Fibroblast of mammary gland (primary cell): ENCODE measurements at places on chromosomes 3 and 15.

- DNase-seq, result peak; percentile 61
These were observed 21.3 kb upstream of the DAPK2 start for GRCh38 chr15:64067564-64068030.

GRCh38 chr3:86800116-86800515, 190.8 kb downstream of the VGLL3 start:
- no peak for DNase-seq

GRCh38 chr3:195080571-195081151, 190.3 kb downstream of the XXYLT1 start:
- no peak for DNase-seq

- DNase-seq, result no peak
These were observed 21.8 kb upstream of the PROK2 start for GRCh38 chr3:71806736-71807135.

DNA sequence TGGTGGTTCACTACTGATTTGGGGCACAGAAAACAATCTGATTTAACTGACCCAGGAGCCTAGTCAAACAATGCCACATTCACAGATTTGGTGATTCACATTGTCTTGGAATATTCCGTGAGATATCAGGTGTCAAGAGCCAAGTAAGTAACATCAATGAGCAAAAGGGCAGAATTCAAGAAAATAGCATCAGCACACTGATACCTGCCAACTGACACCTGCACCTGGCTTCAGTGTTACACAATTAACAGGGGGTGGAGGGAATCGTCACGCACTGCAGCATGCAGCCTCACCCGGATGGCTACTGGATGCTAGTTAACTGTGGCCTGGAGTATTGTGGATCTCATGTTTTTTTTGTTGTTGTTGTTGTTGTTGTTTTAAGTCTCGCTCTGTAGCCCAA, 17.6 kb downstream of the CCNL1 start:
- DNase-seq, result no peak

DNA sequence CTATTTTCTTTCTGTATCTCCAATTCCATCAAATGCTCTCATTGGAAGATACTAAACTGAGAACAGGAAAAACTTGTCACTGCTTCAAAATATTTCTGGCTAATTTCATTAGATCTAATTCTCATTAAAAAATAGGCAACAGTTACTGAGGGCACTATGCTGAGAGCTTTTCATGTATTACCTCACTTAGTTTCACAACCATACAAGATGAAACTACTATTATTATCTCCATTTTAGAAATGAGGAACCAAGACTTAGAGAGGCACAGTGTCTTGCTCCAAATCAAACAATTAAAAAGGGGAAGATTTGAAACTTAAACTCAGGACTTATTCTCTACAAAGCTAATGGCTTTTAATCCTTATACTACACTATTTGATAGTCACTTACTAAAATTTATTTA, 7.2 kb upstream of the OTOL1 start:
- no peak for DNase-seq

DNA sequence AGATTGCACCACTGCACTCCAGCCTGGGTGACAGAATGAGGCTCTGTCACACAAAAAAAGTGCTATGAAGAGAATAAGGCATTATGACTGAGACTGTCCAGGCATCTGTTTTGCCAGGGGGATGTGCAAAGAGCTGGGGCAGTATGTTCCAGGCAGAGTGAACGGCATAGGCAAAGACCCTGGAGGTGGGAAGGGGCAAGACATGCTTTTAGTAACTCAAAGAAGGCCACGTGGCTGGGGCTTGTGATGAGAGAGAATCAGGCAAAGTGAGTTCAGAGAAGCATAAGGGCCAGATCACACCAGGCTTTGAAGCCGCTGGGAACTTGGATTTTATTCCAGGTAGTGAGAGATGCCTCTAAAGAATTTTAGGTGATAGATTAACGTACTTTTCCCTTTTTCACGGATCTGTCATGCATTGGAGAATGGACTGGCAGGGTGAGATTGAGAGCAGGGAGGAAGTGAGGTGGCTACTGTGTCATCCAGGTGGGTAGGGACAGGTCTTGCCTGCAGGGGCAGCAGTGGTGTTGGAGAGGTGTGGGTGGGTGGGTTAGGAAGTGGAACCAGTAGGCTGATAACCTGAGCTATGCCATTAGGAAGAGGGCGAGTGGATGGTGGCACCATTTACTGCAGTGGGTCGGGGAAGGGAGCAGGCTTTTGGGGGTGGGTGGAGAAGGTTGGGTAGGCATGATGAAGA, 31.7 kb downstream of the ATP2B2 start:
- no peak for DNase-seq

GRCh38 chr3:37197810-37198371, 23.5 kb upstream of the LRRFIP2 start:
- peak; percentile 88 for DNase-seq

GRCh38 chr15:81311752-81312464, 12.0 kb downstream of the STARD5 start:
- peak; percentile 82 for DNase-seq

DNA sequence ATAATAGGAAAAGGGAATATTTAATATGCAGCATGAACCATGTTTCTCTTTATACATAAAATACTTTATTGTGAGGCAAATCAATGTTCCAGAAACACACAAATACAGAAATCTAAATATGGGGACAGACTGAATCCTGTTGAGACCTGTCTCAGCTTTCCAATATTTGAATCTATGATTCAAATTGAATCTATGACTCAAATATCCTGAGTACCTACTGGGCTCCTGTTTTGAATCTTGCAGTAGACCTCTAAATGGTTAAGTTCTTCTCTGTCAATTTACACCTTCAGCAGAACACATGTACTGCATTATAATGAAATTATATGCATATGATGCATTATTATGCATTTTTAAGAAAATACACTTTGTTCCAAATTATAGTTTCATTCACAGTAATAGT, 143.2 kb upstream of the PLXND1 start:
- no peak for DNase-seq

DNA sequence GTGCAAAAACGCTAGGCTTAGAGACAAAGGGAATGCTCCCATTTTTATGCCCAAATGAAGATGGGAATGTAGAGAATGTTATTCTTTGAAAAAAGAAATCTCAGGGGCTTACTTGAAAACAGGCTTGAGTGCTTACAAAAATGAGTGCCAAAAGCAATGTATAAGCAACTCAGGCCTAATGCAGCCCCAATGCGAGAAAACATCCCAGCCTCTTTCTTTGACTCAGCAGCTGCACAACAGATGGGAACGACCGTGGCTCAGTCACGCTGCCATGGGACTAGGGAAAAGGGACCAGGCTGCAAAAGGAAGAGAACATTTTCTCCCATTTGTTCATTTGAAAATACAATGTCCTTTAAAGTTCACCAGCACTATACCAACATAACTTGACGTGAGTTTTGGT, 246.4 kb upstream of the LRIG1 start:
- no peak for DNase-seq

GRCh38 chr3:128482666-128483656, 10.0 kb downstream of the GATA2 start:
- DNase-seq, result peak; percentile 37

DNA sequence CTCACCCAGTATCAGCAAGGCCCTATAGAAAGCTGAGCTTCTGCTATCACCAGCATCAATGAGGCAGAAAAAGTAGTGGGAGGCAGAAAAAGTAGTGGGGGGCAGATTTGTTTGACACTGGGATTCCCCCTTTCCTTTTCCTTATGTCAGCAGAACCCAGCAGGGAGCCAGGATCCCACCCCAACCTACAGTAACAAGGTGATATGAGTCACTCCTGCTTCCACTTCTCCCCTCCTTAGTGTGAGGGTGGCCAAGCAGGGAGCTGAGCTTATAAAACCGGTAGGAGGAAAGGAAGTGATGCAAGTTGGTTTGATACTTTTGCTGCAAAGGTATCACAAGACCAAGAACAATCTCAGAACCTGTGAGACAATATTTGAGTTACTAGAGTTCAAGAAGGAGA, 128.7 kb downstream of the SCAPER start:
- no peak for DNase-seq
